ENCODE measurements at places on chromosomes 4 and X. TPM values are rescaled to one million over a fixed set of nuclear protein-coding genes. Genes with fewer than 3 reads are reported as not detected.

The C4orf50 gene
- total RNA-seq, result 0.07 TPM

The TASL gene
- total RNA-seq, result 1.7 TPM

The AKAP17A gene
- total RNA-seq, result 85.5 TPM

The ATP1B4 gene
- total RNA-seq, result not detected

The IGSF1 gene
- not detected for total RNA-seq

The CT83 gene
- not detected for total RNA-seq

The USP26 gene
- not detected for total RNA-seq

The BTK gene
- 1.3 TPM for total RNA-seq

The EGF gene
- not detected for total RNA-seq

The TENM3 gene
- total RNA-seq, result not detected

The FAM9C gene
- not detected for total RNA-seq

The NUP62CL gene
- 3.7 TPM for total RNA-seq

The IDH3G gene
- total RNA-seq, result 56.9 TPM

The FGG gene
- total RNA-seq, result not detected

The EMCN gene
- not detected for total RNA-seq

The PASD1 gene
- not detected for total RNA-seq

The SCD5 gene
- total RNA-seq, result 2.2 TPM

The ITM2A gene
- 70.5 TPM for total RNA-seq

The IBSP gene
- total RNA-seq, result not detected

The ASIC5 gene
- not detected for total RNA-seq

The C4orf36 gene
- not detected for total RNA-seq

The DLG3 gene
- 24.8 TPM for total RNA-seq

The UGT2A3 gene
- total RNA-seq, result not detected

The CPLX1 gene
- not detected for total RNA-seq

The ZNF157 gene
- 0.52 TPM for total RNA-seq

The CENPVL1 gene
- not detected for total RNA-seq

The FBXO8 gene
- 19.1 TPM for total RNA-seq

The WNK3 gene
- total RNA-seq, result 0.47 TPM

The ADGRL3 gene
- total RNA-seq, result not detected

The RRH gene
- not detected for total RNA-seq

The TLR3 gene
- not detected for total RNA-seq

The EDA gene
- 0.49 TPM for total RNA-seq

The SHOX gene
- not detected for total RNA-seq

The PQBP1 gene
- total RNA-seq, result 63.9 TPM
